ENCODE measurements at places on chromosomes 7 and 10. TPM values are rescaled to one million over a fixed set of nuclear protein-coding genes. Genes with fewer than 3 reads are reported as not detected.

GRCh38 chr7:151415375-151416105 lies 5.7 kb upstream of the WDR86 start:
- no peak for DNase-seq

GRCh38 chr7:153091477-153091876 lies 331.9 kb downstream of the ACTR3B start:
- no peak for DNase-seq

Gene FGFR2
- total RNA-seq = 0.19 TPM

DNA sequence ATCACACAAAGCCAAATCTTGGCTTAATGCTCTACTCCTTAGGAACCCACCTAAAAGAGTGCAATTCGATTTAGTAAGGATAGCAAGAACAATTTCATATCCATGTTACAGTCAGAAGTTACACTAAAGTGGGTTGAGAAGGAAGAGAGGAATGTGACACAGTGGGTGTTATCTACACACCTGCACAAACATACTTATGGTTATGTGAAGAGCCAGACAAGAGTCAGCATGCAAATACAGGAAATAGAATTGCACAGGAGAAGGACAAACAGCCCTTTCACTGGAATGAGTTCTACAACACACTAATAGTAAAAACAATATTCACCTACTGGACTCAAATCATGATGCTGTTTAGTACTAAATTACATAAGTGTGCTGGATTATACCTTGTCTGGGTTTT lies 262.8 kb downstream of the DGKB start:
- no peak for DNase-seq

DNA sequence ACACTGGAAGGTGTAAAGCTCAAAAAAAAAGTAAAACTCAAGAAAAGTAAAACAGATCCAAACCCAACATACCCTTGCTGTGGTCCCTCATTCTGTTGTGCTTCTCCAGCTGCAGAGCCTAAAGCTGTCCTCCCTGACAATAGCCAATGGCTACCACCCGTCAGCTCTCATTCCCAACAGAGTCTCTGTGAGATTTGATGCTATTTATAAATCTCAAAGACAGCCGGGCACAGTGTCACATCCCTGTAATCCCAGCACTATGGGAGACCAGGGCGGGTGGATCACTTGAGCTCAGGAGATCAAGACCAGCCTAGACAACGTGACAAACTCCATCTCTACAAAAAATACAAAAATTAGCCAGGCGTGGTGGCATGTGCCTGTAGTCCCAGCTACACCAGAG lies 116.0 kb downstream of the KMT2E start:
- no peak for DNase-seq

- DNase-seq = no peak
These were observed 174.4 kb downstream of the SLIT1 start for GRCh38 chr10:97011397-97011796.

DNA sequence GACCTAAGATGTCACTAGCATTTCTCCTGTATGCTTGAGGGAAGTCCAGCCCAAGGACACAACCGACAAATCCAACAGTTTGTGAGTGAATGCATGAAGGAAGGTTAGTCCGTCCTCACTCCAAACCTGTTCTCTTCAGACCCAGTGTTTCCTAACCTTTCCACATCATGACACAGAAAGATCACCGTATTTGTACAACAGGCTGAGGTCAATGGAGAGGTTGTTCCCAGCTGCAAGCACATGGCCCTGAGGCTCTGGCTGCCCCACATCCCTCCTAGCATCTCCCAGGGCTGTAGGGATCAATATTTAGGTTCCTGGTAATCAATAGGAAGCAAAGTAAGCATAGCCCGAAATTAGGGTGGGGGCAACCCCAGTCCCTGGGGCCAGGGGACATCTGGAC lies 227.9 kb downstream of the PLXNA4 start:
- DNase-seq = no peak

Gene ENTPD1
- 2.5 TPM for total RNA-seq
